ENCODE measurements at places on chromosomes 6 and 20. TPM values are rescaled to one million over a fixed set of nuclear protein-coding genes. Genes with fewer than 3 reads are reported as not detected.

DNA sequence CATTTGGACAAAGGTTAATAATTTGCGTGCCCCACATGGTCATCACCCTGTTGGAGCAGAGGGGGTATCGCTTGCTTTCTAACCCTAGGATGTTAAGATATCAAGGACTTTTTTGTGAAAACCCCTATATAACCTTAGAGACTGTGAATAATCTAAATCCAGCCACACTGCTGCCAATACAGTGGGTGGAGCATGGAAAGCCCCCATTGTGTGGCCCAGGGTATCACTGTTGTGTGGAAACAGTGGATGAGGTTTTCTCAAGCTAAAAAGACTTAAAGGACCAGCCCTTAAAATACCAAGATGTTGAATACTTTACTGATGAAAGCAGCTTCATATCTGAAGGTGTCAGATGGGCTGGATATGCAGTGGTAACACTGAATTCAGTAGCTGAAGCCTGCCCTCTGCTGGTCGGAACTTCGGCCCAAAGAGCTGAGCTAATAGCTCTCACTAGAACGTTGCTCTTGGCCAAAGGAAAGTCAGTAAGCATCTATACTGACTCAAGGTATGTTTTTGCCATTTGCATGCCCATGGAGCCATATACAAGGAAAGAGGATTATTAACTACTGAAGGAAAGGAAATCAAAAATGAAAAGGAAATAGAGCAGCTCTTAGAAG, 695.2 kb downstream of the PHF3 start:
- DNase-seq: peak; percentile 70

The CENPW gene
- total RNA-seq: 43.3 TPM

DNA sequence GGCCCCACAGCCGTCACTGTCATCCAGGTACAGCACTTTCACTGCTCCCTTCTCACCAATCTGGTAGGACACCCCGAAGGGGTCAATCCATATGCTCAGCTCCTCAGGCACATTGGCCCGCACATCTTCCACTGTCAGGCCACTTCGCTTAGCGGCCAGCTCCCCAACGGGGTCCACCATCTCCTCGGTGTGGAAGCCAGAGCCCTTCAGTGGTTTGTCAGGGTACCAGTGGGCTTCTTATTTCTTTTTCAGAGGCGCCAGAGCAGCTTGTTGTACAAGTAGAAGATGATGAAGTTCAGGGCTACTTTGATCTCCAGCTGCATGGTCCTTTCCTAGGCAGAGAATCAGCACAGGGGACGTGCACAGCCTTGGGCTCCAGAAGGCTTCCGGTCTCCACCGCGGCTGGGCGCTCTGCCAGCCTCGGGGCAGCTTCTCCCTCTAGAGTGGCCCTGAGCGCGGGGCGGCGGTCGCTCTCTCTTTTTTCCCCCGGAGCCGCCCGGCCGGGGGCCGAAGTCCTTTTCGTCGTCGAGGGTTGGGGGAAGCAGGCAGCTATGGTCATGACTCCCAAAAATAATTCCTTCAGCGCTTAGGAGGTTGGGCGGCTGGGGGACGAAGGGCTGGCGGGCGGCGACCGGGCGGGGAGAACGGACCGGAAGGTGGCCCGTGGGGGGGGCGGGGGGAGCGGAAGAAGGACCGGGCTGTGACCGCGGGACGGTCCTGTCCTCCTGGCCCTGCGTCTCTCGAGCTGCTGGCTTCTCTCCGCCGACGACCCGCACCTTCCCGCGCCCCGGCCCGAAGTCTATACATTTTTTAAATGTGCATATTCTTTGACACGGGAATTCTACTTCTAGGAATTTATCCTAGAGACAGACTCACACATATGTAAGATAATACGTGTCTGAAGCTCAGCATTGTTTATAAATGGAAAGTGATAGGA, 6.5 kb upstream of the ZSCAN9 start:
- peak; percentile 92 for DNase-seq

The CSNK2B gene
- total RNA-seq: 645 TPM

The NNAT gene
- total RNA-seq: not detected

The MACROD2 gene
- total RNA-seq: 0.44 TPM

- peak; percentile 62 for DNase-seq
Observed at GRCh38 chr6:113860181-113860955, 3.2 kb downstream of the MARCKS start.

The SLC17A1 gene
- total RNA-seq: not detected

The BCAS1 gene
- not detected for total RNA-seq

DNA sequence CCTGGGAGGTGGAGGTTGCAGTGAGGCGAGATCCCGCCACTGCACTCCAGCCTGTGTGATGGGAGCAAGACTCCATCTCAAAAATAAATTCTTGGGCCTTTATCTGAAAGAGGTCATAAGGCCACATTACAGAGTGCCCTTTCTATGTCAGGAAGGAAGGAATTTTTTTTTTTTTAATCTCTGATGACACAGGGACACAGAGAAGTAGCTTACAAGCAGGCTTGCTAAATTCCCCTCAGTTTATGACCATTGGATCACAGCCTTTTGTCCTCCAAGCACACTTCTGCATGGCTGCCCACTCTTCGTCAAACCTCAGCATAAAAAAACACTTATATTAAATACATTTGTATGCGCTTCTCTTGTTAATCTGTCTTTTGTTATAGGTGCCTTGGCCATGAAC, 7.5 kb upstream of the IFNGR1 start:
- no peak for DNase-seq

- DNase-seq: no peak
Observed at GRCh38 chr20:2825761-2826160, 9.6 kb downstream of the TMEM239 start.

- peak; percentile 97 for DNase-seq
Observed at GRCh38 chr6:68279793-68280557, 355.1 kb upstream of the ADGRB3 start.

GRCh38 chr6:56419191-56419590, 171.8 kb upstream of the COL21A1 start:
- DNase-seq: no peak

The TUBB1 gene
- total RNA-seq: 0.17 TPM

DNA sequence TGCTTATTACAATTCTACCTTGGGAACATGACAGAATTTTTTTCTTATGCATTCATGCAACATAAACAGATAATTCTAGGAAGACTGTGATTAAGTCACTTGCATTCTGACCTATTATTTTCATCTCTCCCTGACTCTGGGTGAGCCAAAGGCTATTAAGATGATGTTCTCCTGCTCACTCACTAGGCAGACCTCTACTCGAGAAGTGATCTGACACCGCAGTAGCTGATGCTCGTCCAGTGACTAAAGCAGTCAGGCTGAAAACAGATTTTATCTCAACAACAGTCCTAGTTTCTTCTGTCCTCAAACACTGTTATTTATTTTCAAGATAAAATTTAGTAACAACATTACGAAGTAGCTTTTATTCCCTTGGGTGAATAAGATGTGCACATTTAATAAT, 17.3 kb downstream of the NAA20 start:
- DNase-seq: peak; percentile 30

GRCh38 chr6:75300531-75300855, 15.9 kb upstream of the TMEM30A start:
- no peak for DNase-seq

The VIP gene
- not detected for total RNA-seq

- peak; percentile 18 for DNase-seq
Observed at GRCh38 chr6:127022302-127022701, 96.2 kb upstream of the RSPO3 start.

The RRAGD gene
- 2.1 TPM for total RNA-seq

The DHX35 gene
- 15.2 TPM for total RNA-seq

- DNase-seq: no peak
Observed at GRCh38 chr20:23643659-23644058, 5.9 kb upstream of the CST3 start.

The RBM38 gene
- total RNA-seq: 14.0 TPM

GRCh38 chr6:106087548-106088325, 1.6 kb downstream of the PRDM1 start:
- peak; percentile 90 for DNase-seq

- DNase-seq: no peak
Observed at GRCh38 chr6:113292646-113293422, 564.3 kb upstream of the MARCKS start.

The PCMT1 gene
- 277 TPM for total RNA-seq

The MYLK4 gene
- total RNA-seq: 0.76 TPM

- DNase-seq: no peak
Observed at GRCh38 chr6:79824202-79824601, 123.2 kb downstream of the ELOVL4 start.

The APOBEC2 gene
- not detected for total RNA-seq

The CHRNA4 gene
- not detected for total RNA-seq

DNA sequence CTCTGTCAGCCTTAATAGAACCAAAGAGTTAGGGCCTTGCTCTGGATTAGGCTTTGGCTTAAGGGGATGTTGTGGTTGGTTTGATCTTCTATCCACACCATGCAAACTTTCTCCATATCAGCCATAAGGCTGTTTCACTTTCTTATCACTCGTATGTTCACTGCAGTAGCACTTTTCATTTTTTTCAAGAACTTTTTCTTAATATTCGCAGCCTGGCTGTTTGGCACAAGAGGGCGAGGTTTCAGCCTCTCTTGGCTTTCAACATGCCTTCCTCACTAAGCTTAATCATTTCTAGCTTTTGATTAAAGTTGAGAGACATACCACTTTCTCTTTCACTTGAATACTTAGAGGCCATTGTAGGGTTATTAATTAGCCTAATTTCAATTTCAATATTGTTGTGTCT, 193.1 kb downstream of the NRN1 start:
- no peak for DNase-seq

The C6orf163 gene
- total RNA-seq: not detected

The SOX18 gene
- total RNA-seq: not detected

- no peak for DNase-seq
Observed at GRCh38 chr20:36094497-36094896, 60.0 kb upstream of the EPB41L1 start.

- peak; percentile 65 for DNase-seq
Observed at GRCh38 chr6:124962639-124963415, 590 bp downstream of the RNF217 start.

DNA sequence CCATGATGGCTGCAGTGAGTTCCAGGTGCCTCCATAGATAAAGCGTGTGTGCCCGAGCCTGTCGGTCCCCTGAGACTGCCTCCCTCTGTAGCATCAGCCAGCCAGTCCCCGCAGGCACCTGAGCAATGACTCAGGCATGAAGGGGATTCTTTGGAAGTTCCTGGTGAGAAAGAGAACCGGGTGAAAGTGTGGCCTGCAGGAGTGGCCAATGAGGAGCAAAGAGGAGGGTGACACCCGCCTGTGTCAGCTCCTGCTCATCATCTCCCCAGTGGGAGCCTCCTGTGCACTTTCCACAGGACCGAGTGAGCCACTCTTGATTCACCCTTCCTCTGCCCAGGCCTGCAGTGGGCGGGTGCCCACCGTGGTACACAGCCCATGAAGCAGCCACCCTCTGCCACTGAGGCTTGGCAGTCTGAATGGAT, 71.2 kb upstream of the PTPN1 start:
- peak; percentile 98 for DNase-seq

- no peak for DNase-seq
Observed at GRCh38 chr6:30681766-30682142, 4.7 kb downstream of the PPP1R18 start.

The HDAC2 gene
- 82.7 TPM for total RNA-seq

The ZC2HC1B gene
- total RNA-seq: not detected

The MPIG6B gene
- total RNA-seq: not detected

GRCh38 chr20:61948586-61949362, 116.9 kb downstream of the TAF4 start:
- DNase-seq: no peak

- peak; percentile 14 for DNase-seq
Observed at GRCh38 chr6:70520575-70520974, 46.2 kb upstream of the SDHAF4 start.

DNA sequence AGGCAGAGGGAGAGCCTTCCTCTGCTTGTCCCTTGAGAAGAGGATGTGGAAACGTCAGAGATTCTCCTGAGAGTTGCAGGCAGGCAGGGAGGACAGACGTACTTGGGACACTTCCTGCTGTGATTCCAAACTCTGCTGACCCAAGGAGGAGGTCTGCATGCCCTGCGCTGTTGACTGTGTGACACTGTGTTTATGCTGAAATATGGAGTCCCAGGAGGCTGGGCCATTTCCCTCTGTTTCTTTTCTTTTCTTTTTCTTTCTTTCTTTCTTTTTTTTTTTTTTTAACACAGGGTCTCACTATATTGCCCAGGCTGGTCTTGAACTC, 63.5 kb upstream of the BHLHE23 start:
- no peak for DNase-seq

The NINL gene
- 5.1 TPM for total RNA-seq

The HCK gene
- total RNA-seq: not detected

DNA sequence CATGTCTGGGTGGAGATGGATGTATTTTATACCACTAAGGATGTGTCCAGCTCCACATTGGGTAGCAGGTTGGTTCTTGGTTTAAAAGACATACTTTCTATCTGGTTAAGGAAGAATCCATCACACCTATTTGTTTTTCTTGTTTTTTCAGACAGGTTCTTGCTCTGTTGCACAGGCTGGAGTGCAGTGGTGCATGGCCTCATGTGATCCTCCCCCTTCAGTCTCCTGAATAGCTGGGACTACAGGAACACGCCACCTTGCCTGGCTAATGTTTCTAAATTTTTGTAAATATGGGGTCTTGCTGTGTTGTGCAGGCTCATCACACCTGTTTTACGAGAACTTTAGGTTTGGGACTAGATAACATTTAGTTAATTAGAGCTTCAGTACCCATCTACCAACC, 115.7 kb upstream of the PRND start:
- DNase-seq: no peak

The TPX2 gene
- total RNA-seq: 319 TPM

The CASS4 gene
- 0.15 TPM for total RNA-seq

DNA sequence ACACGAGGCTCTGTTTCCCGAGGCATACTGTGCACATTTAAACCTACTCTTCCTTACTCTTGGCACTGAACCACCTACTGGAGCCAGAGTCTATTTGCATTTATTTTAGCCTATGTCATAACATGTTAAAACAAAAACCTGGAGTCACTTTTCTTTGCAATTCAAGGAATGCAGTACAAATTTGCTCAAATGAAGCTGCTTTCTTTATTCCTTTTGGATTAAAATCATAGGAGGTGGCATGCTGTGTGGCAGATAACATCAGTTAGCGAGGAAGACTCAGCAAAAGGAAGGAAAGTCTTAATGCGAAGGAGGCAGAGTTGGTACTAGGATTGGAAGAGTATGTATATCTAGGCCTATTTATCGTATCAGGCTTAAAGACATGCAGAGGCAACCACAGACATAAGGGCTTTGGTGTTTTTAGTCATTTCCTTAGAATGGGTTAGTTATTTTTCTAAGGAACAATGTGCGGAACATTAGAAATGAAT, 92.9 kb downstream of the SAMD3 start:
- no peak for DNase-seq

- peak; percentile 94 for DNase-seq
Observed at GRCh38 chr6:49553384-49553783, 2.9 kb downstream of the C6orf141 start.

The EYS gene
- 0.99 TPM for total RNA-seq

The SLC25A27 gene
- total RNA-seq: 6.5 TPM

DNA sequence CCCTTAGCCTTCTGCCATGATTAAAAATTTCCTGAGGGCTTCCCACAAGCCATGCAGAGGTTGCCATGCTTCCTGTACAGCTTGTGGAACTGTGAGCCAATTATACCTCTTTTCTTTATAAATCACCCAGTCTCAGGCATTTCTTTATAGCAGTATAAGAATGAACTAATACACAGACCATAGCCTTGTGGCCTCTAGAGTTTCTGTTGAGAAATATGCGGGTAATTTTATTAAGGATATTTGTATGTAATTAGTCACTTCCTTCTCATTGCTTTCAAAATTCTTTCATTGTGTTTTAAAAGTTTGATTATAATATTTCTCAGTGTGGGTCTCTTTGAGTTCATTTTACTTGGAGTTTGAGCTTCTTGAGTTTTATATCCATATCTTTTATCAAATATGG, 484.9 kb downstream of the COL12A1 start:
- DNase-seq: peak; percentile 9

GRCh38 chr20:34049897-34050695, 56.4 kb downstream of the RALY start:
- DNase-seq: no peak
